ENCODE measurements at places on chromosomes 16 and 17.

- no peak overlapping the region for H3K4me3 ChIP-seq
- no peaks in the 10 kb centered on the region for H3K27me3 ChIP-seq
- peaks cover 5% of the 10 kb centered on the region for H3K36me3 ChIP-seq
- no peak for DNase-seq
- H3K27ac ChIP-seq: no peak overlapping the region
These were observed 87.8 kb upstream of the NOL11 start for GRCh38 chr17:67629971-67630320.

DNA sequence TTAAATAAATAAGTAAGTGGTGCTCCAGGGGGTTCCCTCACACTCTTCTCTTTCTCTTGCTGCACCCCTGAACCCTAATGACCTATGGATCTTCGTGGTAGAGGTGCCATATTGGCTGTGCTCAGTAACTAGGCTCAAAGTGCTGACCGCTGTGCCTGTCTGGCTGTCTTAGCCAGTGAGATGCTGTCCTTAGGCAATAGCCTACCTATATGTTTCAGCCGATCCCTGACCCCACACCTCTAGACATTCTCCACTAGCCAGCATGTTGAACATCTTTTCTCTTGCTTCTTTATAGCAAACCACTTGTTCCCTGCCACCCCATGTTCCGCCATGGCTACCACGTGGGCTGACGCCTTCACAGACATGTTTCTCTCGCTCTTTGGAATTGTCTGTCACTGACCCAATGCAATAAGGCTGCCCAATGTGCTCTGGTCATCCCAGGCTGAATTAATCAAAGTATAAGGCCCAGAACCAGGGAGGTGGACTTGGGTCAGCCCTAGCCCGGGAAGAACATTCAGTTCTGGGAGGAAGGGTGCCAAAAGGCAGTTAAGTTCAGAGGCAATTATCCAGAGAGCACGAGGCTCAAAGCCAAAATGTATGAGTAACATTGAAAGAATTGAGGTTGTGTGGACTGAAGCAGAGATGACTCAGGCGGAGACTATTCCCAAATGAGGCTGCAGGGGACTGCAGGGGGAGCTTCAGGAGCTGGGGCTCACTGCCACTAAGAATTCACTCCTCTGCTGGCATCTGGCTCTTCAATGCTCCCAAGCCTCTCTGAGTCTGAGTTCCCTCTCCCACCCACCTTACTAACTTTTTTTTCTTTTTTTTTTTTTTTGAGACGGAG lies 28.7 kb upstream of the TNRC6A start:
- H3K36me3 ChIP-seq: peaks cover 2% of the 10 kb centered on the region
- peaks cover 19% of the 10 kb centered on the region for H3K27me3 ChIP-seq
- DNase-seq: no peak
- peaks cover 12% of the 10 kb centered on the region for H3K4me1 ChIP-seq

- peaks cover 3% of the 10 kb centered on the region for H3K36me3 ChIP-seq
- H3K4me1 ChIP-seq: peaks cover 42% of the 10 kb centered on the region
- H3K27ac ChIP-seq: no peak overlapping the region
- no peaks in the 10 kb centered on the region for H3K27me3 ChIP-seq
These were observed 55.8 kb downstream of the KSR1 start for GRCh38 chr17:27512031-27512430.

DNA sequence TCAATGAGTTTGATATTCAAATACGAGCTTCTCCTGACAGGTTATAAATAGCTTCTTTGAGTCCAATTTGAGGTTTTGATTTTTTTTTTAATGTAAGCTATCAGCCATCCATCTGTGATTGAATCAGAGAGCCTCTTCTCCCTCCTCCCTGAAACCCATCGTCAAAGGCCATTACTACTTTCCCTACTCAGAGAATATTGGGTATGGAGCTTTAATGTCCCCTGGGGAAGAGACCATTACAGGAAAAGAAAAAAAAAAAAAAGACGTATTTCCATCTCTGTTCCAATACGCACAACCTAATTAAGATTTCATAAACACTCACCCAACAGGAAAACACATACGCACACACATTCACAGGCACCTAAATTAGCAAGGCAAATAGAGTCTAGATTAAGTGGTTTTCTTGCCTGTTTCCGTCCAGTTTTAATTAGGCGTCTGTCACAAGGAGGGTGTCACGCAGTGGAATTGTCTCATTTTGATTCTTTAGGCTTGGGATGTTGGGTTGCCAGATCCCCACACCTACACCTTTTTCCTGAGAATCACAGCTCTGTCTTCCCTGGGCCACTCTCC lies 194.3 kb upstream of the RPL38 start:
- H3K27me3 ChIP-seq: peaks cover 14% of the 10 kb centered on the region
- H3K36me3 ChIP-seq: no peaks in the 10 kb centered on the region
- no peak overlapping the region for H3K4me3 ChIP-seq
- DNase-seq: no peak
- H3K4me1 ChIP-seq: peaks cover 29% of the 10 kb centered on the region

DNA sequence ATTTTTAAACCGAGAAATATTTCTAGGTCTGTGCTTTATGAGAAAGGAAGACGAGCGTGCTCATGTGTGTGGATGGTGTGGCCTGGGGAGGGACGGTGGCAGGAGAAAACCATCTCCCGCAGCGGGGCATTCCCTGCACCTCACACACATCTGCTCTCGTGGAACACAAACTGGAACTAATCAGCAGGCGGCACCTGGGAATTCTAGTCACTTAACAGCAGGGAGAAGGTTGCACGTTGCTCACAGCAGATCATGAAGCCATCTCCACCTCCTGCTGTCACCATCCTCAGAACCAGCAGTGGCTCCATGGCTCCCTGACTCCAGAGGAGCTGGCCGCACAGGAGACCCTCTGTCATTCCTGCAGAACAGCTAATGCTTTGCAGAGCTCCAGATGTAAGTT lies 35.2 kb downstream of the ADCY9 start:
- no peak overlapping the region for H3K27ac ChIP-seq
- DNase-seq: no peak
- H3K4me3 ChIP-seq: peak overlapping the region; percentile 76
- H3K4me1 ChIP-seq: peaks cover 54% of the 10 kb centered on the region
- no peaks in the 10 kb centered on the region for H3K27me3 ChIP-seq

GRCh38 chr16:17983847-17984639 lies 352.5 kb downstream of the NPIPA8 start:
- H3K36me3 ChIP-seq: no peaks in the 10 kb centered on the region
- H3K4me1 ChIP-seq: no peaks in the 10 kb centered on the region
- peaks cover 6% of the 10 kb centered on the region for H3K27me3 ChIP-seq
- DNase-seq: no peak

DNA sequence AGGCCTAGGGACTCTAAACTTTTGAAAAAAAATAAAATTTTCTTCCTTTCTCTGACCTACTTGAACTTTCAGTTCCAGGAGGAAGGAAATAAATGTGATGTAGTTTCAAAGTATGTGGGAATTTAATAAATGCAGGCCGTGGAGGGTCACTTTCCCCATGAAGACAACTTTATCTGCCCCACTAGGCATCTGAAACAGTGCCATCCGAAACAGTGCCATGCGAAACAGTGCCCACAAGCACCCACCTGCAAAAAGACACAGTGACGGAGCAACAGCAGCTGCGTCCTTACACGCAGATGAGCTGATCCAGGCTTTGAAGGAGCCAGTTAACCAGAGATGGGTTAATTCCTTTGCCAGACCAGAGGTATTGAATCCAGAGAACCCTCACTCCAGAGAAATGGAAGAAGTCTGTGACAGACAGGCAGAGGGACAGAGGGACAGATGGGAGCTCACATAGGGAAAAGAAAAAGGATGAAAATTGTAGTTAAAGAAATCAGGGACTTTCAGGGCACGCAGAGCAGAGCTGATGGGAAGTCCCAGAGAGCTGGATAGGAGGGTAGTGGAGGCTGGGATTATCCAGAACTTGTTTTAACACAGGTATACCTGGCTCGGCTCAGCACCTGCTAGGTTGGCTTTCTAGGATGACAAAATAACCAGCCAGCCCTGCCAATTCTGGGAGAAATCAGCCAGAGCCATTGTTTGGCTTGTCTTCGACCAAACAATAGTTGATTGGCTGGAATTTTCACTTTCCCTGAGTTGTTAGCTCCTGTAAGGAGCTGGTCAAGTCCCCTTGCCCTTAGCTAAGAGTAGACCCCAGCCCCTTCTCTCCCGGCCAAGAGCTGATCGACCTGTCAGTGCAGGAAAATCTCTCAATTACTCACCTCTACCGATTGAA lies 17.1 kb upstream of the HOXB13 start:
- peaks cover 2% of the 10 kb centered on the region for H3K36me3 ChIP-seq
- H3K27me3 ChIP-seq: peaks cover 97% of the 10 kb centered on the region
- no peak overlapping the region for H3K4me3 ChIP-seq

DNA sequence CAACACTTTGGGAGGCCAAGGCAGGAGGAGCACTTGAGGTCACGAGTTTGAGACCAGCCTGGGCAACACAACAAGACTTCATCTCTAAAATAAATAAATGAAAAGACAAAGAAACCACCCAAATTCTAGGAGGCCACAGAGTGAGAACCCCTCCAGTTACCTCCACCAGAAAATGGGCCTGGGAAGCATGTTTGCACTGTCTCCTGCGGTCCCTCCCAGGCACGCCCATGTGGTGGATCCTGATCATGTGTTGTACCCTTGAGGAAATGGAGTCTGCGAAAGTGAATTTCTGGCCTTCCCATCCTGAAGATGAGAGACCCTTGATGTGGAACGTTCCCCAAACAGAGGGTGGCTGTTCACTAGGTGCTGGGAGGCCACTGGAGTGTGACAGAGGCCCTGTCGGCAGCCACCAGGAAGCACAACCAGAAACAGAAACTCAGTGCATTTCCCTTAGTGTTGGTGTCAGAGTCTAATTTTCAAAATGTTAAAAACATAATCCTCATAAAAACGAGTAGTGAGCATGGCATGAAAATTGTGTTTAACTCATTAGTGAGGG lies 19.2 kb upstream of the USP22 start:
- H3K4me3 ChIP-seq: no peak overlapping the region
- H3K36me3 ChIP-seq: no peaks in the 10 kb centered on the region
- no peak for DNase-seq
- H3K4me1 ChIP-seq: no peaks in the 10 kb centered on the region

DNA sequence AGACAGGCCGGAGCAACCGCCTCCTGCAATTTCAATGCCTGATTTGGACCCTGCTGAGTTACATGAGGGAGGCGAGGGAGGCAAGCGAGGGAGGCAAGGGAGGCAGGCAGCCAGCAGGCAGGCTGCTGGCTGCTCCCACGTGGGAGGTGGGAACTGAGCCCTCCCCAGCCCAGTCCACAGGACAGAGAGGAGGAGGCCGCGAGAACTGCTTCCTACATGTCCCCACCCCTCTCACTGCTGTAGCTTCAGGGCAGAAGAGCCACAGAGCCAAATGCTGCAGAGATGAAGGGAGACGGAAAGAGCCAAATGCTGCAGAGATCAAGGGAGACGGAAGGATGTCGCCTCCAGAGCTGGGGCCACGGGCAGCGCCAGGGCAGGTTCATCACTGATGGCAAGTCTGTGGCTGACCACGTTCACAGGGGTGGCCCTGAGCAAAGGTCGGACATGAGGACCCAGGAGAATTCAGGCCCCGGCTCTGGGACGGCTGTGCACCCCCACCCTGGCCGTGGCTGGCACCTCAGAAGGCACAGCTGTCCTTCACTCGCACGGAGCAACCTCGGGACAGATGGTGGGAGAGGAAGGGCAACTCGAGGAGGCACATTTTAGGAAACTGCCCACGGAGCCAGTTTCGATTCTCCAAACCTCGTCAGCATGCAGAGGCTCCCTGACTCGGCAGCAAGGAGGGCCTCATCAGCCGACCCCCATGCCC lies 21.5 kb downstream of the RPH3AL start:
- no peak for DNase-seq
- no peak overlapping the region for H3K27ac ChIP-seq
- H3K27me3 ChIP-seq: peaks cover 10% of the 10 kb centered on the region
- H3K4me3 ChIP-seq: peak overlapping the region; percentile 64
- peaks cover 54% of the 10 kb centered on the region for H3K4me1 ChIP-seq

DNA sequence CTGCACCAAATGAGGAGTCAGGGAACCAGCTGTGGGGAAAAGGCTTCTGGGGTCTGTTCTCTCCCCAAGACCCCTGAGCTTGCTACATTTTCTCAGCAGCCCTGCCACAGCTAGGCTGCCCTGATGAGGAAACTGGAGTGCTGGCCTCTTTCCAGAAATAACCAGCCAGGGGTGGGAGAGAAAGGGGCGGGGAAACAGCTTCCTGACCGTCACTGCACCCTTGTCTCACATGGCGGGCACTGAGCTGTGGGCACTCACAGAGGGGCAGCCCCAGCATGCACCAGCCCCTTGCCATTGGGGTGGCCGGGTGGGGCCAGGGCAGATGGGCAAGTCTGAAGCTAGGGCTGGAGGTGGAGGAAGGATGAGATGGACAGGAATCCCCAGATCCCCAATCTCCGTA lies 2.9 kb downstream of the SRL start:
- peaks cover 10% of the 10 kb centered on the region for H3K27me3 ChIP-seq
- peaks cover 5% of the 10 kb centered on the region for H3K4me1 ChIP-seq
- H3K4me3 ChIP-seq: no peak overlapping the region
- no peak for DNase-seq
- no peak overlapping the region for H3K27ac ChIP-seq

DNA sequence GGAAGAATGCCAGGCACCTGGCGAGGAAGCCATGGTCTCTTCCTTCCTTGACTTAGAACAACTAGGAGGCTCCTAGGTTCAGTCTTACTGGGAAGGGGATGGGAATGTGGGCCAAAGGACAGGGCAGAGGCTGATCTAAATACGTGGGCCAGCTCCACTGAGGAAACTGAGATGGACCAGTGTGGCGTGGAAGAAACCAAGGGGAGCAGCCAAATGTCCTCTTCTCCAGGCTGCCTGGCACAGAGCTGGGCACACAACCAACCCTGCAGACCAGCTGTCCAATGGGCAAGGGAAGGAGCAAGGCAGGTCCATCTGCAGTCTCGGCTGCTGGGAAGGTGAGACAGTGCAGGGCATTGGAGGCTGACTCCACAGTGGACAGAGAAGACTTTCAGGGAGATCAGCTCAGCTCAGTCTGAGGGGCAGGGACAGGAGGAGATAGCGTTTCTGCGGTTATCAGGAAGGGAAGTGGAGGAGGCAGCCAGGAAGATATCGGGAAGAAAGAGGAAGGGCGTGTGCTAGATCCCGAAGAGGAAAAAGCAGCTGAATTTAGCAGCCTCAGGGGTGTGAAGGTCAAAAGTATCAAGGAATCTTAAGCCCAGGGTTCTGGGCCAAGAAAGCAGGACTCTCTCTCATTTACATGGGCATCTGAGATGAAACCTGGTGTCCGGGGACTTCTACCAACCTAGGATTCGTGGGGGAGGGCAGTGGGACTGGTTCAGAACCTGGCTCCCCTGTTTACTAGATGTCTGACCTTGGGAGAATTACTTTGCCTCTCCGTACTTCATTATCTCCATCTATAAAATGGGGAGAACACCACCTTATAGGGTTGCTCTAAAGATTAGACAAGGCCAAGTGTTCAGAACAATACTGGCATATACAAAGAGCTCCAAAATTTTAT lies 1.8 kb downstream of the KIFC3 start:
- H3K4me3 ChIP-seq: no peak overlapping the region
- H3K27ac ChIP-seq: no peak overlapping the region
- H3K4me1 ChIP-seq: peaks cover 23% of the 10 kb centered on the region
- H3K36me3 ChIP-seq: peaks cover 3% of the 10 kb centered on the region
- DNase-seq: no peak
- peaks cover 52% of the 10 kb centered on the region for H3K27me3 ChIP-seq

- H3K36me3 ChIP-seq: no peaks in the 10 kb centered on the region
- H3K27ac ChIP-seq: no peak overlapping the region
- no peak overlapping the region for H3K4me3 ChIP-seq
- no peaks in the 10 kb centered on the region for H3K4me1 ChIP-seq
- no peak for DNase-seq
- H3K27me3 ChIP-seq: peaks cover 5% of the 10 kb centered on the region
These were observed 357.5 kb upstream of the EEF2KMT start for GRCh38 chr16:5455110-5455509.

All from activated T-cell treated with anti-CD3 and anti-CD28 coated beads, Interleukin-2, amount 50 U/mL, for 72 hours (primary cell).